ENCODE measurements at places on chromosomes 1 and 21.

DNA sequence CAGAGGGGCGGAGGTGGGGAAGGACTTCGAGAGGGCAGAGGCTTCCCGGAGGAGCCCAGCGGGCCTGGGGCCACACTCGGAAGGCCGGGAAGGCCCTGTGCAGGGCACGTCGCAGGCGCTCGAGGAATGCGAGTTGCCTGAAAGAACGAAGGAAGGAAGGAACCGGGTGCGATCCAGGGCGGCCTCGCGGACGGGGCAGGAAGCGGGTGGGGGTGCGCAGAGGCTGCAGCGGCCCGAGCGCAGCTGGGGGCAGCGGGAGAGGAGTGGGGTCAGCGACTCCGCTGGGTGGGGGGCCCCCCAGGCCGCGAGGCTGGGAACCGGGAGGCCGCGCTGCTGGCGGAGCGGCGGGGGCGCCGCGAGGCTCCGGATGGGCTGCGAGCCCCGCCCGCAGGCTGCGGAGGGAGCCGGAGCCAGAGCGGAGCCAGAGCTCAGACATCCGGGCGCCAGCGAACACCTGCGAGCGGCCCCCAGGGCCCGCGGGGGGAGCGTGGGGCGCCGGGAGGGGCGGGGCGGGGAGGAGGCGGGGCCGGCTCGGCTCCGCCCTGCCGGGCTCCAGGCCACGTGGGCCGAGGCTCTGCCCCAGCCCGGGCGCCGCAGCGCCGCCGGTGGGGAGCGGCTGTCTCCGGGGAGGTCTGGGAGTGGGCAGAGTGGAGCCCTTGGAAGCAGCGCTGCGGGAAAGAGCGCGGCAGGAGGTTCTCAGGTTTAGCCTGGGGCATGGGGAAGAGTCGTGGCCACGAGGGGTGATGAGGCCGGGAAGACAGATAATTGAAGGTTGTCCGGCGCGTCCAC is 4.6 kb downstream of the ID3 start:
- peak; percentile 92 for DNase-seq

- no peak for DNase-seq
These were observed 501.8 kb upstream of the ZRANB2 start for GRCh38 chr1:71582673-71583072.

DNA sequence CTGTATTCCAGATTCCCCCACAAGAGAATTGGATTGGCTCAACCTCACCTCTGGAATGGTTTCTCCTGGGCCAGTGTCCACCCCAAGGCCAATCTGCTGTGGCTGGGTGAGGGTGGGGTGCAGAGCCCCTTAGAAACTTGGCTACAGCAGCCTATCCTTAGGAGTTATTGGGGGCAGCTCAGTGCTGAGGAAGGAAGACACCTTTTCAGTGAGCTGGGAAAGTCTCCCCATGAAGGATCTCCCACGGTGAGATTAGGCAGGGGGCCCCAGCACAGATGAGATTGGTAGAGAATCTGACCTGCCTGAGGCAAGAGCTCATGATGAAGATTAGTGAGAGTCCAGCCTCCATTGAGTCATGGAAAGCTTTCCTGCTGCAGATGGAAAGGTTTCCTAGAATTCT is 78.4 kb downstream of the CCDC185 start:
- DNase-seq: no peak

DNA sequence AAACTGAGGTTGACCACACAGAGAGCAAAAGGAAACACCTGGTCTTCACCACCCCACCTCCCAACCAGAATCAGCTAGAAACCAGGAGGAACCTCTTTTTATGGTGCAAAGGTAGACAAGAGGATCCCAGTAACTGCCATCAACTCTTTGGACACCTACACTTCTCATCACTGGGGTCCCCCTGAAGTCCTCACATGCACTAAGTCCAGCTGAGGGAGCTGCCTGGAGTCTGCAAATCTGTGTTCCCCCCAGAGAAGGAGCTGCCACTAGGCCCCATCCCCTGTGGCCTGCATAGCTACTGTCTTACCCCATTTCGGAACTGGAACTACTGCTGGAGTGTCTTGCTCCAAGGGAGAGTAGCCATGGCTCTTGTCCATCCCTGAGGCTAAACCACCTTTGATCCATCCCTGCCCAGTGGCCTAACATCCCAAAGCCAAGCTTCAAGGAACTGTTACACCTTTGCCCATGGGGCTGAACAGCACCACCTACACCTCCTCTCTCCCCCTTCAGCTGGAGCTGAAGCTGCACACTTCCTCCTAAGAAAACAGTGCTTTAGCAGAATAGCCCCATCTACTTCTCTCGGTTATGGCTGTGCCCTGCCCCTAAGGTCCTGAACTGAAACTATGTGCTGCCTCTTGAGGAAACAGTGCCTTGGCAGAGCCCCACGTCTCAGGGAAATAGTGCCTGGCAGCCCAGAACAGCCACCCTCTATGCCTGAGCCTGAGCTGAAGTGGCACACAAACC is 85.4 kb upstream of the CD53 start:
- DNase-seq: no peak

DNA sequence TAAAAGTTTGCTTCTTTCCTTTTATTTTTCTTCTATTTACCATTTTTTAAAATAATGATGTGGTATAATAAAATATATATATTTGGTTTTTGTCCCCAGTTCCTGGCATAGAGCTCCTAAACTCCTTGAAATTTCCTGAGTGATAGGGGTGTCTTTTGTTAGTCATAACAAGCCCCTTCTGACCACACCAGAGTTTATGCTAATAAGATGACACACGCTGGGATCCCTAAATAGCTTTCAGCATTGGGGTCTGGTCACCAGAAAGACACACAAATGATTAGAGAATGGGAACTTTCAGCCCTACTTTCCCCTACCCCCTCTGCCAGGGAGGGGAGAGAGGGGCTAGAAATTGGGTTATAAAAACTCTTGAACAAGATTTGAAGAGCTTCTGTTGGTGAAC is 56.2 kb downstream of the COL24A1 start:
- DNase-seq: no peak

DNA sequence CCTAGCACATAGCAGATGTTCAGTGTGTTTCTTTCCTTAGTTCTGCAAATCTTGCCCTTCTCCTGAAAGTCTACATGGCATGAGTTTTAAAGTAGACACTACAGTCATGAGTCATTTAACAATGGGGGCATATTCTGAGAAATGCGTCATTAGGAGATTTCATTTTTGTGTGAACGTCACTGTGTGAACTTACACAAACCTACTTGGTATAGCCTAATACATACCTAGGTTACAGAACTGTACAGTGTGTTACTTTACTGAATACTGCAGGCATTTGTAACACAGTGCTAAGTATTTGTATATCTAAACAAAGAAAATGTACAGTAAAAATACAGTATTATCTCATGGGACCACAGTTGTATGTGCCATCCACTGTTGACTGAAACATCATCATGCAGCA is 10.0 kb downstream of the TTF2 start:
- DNase-seq: no peak

GRCh38 chr1:119784191-119784781 is 15.6 kb upstream of the HMGCS2 start:
- peak; percentile 57 for DNase-seq

DNA sequence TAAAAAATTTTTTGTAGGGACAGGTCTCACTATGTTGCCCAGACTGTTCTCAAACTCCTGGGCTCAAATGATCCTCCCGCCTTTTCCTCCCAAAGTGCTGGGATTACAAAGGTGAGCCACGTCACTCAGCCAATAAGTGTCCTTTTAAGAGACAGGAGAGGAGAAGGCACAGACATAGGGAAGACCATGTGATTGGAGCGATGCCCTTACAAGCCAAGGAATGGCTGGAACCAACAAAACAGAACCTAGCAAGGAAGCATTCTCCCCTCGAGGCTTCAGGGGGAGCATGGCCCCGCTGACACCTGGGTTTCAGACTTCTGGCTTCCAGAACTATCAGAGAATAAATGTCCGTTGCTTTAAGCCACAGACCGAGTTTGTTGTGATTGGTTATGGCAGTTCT is 37.0 kb downstream of the NDUFS5 start:
- DNase-seq: no peak

- no peak for DNase-seq
These were observed 296.3 kb downstream of the PTBP2 start for GRCh38 chr1:97017895-97018294.

GRCh38 chr21:40331172-40331571 is 463.9 kb downstream of the PCP4 start:
- DNase-seq: no peak

DNA sequence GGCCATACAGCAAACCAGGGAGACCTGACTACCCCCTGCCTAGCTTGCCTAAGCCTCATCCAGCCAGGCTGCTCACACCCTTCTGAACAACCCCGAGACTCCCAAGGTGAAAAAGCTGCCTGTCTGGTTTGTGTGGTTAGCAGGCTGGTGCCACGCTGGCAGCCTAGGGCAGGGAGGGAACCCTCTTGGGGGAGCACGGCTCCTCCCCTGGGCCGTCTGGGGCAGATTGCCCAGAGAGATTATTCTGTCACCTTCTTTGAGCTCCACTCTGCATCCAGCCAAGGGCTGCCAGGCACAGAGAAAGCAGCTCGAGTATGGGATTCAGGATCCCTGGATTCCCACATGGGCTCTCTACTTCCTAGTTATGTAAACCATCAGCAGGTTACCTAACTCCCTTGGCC is 27.5 kb upstream of the TCEA3 start:
- no peak for DNase-seq

GRCh38 chr1:91166106-91166712 is 144.4 kb upstream of the ZNF644 start:
- peak; percentile 57 for DNase-seq

- DNase-seq: no peak
These were observed 154.9 kb downstream of the PTPRC start for GRCh38 chr1:198793714-198794113.

GRCh38 chr1:179229214-179230140 is at the start of gene ABL2:
ABL2 (minus strand) TSS chr1:179229677; CDS start chr1:179229397, 280 bp downstream.
- peak; percentile 78 for DNase-seq

DNA sequence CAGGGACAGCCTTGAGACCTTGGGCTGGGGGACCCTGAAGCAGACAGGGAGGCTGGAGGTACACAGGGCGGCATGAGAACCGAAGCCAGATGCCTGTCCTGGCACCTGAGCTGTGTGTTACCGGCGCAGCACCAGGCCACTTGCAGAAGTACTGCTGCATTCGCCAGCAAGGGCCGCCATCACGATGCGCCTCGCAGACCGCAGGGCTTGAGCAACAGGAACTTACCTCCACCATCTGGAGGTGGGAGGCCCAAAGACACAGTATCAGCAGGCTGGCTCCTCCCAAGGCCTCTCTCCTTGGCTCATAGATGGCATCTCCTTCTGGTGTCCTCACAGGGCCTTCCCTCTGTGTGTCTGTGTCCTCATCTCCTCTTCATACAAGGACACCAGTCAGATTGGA is 90.1 kb downstream of the PRDM16 start:
- no peak for DNase-seq

DNA sequence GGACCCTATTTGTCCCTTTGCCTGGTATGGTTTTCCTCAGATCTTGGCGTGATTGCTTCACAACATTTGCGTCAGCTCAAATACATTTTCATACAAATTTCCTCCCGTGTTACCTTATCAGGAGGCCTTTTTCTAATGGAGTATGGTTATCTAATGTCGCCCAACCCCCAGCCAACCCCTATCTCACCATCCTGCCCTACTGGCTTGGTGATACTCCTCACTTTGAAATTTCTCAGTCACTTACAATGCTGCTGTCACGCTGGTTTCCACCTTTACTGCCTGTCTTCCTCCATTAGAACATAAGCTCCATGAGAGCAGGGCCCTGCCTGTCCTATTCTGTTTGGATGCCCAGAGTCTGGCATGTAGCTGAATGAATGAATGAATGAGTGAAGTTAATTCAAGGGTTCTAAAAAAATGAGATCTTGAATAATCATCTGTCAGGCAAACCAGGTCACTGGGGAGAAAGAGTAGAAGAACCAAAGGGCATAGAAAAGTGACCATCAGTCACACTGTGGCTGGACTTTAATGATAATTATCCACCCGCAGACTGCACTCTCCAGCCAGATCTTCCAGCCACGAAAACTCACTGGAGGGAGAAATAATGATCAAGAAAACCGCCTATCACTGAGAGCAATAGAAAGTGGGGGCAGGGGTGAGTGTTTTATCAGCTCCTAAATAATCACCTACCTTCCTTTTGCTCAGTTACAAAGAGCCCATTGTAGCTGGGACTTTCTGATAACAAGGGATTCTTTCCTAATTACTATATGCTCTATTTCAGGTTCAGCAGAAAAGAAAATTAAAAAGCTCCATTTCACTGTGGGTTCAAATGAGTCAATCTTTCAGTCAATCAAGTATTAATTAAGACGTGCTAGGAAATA is 21.3 kb downstream of the KIAA0040 start:
- DNase-seq: no peak

- no peak for DNase-seq
These were observed 55.4 kb upstream of the SCYL3 start for GRCh38 chr1:169949139-169949538.

GRCh38 chr1:12610305-12610935 is 7.6 kb downstream of the DHRS3 start:
- no peak for DNase-seq

DNA sequence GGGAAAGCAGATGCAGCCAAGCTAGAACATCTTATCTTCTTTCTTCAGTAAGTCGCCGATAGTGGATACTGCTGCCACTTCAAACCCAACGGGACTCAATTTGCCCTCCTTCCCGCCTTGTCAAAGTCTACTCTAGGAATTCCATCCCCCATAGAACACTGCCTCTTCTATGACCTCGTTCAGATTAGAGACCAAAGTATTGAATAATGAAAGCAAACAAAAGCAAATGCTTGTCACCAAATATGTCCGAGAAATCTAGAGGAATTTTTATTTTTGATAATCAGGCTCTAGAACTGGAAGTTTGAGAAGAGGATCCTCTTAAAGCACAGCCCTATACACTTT is 853 bp upstream of the RRAGC start:
- DNase-seq: no peak

- no peak for DNase-seq
These were observed 17.1 kb downstream of the ZNF281 start for GRCh38 chr1:200392625-200393185.

DNA sequence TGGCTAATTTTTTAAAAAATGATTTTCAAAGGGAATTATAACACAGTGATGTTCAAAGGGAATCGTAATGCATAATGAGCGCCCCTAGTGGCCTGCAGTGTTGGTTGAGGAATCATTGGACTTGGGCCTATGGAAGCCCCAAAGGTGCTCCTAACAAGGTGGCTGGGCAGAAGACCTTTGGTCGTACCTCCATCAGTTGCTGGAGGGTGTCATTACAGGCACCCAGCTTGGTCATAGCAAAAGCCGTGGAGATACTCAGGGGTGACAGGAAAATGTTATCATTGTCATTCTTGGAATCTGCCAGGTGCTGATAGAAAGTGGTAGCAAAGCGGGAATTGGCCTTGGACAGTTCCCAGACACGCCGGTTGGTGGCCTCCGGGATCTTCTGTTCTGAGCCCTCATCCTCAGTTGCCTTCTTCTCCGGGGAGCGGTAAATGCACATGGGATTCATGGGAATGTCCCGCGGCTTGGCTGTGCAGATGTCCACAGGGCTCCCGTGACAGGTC is 2.7 kb downstream of the SERPINC1 start:
- DNase-seq: no peak

GRCh38 chr1:175804561-175804960 is 61.2 kb upstream of the TNR start:
- no peak for DNase-seq
